ENCODE measurements at places on chromosomes 6 and 20. TPM values are rescaled to one million over a fixed set of nuclear protein-coding genes. Genes with fewer than 3 reads are reported as not detected.

Gene OR12D3
- total RNA-seq: not detected

DNA sequence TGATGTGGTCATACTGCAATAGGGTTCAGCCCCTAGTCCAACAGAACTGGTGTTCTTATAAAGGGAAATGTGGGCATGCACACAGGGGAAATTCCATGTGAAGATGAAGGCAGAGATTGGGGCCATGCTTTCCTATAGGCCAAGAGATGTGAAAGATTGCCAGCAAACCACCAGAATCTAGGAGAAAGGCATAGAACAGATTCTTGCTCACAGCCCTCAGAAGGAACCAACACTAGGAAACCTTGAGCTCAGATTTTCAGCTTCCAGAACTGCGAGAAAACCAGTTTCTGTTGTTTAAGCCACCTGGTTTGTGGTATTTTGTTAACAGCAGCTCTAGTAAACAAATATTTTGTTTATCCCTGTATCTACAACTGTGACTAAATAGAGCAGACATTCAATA lies 197.6 kb upstream of the CITED2 start:
- no peaks in the 10 kb centered on the region for H3K4me1 ChIP-seq
- H3K4me3 ChIP-seq: no peak overlapping the region
- no peak overlapping the region for H3K27ac ChIP-seq
- H3K36me3 ChIP-seq: no peaks in the 10 kb centered on the region

DNA sequence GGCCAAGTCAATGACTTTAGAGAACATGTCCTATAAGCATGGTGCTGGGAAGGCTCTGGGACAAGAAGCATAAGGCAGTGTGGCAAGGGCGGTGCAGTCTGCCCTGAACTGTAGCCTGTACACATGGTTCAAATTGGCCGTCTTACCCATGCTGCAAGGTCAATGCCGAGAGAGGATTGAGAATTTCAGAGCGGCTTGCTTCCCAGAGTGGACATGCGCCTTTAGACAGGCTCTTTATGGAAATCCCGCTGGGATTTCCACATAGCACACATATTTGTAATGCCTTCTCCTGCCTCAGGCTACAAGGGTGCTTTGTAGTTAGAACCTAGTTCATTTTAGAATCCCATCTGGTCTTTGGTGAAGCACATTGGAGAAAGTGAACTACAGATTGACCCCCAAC lies 36.1 kb upstream of the CEP162 start:
- DNase-seq: peak; percentile 53
- H3K27me3 ChIP-seq: no peaks in the 10 kb centered on the region
- no peaks in the 10 kb centered on the region for H3K36me3 ChIP-seq
- no peak overlapping the region for H3K27ac ChIP-seq
- H3K4me1 ChIP-seq: 0 out of 2 replicates have a peak, but pooled peaks cover 4% of the 10 kb centered on the region

DNA sequence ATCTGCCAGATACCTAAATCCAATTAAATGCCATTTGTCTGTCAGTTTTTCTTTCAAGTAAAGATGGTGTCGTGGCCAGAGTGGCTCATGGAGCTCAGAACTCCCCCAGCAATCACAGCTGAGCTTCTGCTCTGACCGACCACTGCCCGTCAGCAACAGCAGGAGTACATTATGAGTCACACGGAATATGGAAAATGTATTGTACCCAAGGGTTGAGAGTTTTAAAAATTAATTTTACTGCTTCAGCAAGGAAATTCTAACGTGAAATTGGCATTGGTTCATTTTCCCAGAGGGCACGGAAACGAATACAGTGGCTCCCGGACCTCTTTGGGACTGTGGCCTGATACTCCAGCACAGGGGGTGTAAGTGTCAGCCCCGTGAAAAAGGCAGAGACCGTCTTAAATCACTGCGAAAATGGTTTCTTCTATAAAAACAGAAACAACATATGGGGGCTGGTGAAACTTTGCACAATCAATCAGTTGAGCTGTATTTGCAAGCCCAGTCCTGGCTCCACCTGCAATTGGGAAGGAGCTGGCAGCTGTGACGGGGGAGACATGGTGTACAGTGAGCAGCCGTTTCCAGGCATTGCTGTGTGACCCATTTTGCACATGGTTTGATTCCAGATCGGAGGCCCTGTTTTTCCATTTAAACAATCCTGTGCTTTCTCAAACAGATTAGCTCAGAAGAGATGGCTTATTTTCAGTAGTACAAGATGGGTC lies 12.8 kb downstream of the NPEPL1 start:
- 0 out of 2 replicates have a peak, but pooled peaks cover 9% of the 10 kb centered on the region for H3K36me3 ChIP-seq
- no peak overlapping the region for H3K4me3 ChIP-seq
- DNase-seq: no peak
- no peaks in the 10 kb centered on the region for H3K4me1 ChIP-seq

- no peak overlapping the region for H3K4me3 ChIP-seq
- peaks cover 12% of the 10 kb centered on the region for H3K4me1 ChIP-seq
- no peaks in the 10 kb centered on the region for H3K36me3 ChIP-seq
- DNase-seq: no peak
- H3K27ac ChIP-seq: no peak overlapping the region
- H3K27me3 ChIP-seq: no peaks in the 10 kb centered on the region
These were observed 47.3 kb downstream of the LY86 start for GRCh38 chr6:6635869-6636268.

GRCh38 chr20:17933711-17934110 lies 34.9 kb downstream of the SNX5 start:
- no peaks in the 10 kb centered on the region for H3K27me3 ChIP-seq
- no peaks in the 10 kb centered on the region for H3K36me3 ChIP-seq
- H3K4me1 ChIP-seq: peaks cover 38% of the 10 kb centered on the region

- H3K4me1 ChIP-seq: no peaks in the 10 kb centered on the region
- no peaks in the 10 kb centered on the region for H3K36me3 ChIP-seq
- no peak overlapping the region for H3K27ac ChIP-seq
- H3K27me3 ChIP-seq: no peaks in the 10 kb centered on the region
These were observed 298.4 kb downstream of the BCKDHB start for GRCh38 chr6:80404889-80405288.

Measured in GM23338 (cell line).